Stimulated activated CD8-positive, alpha-beta memory T cell treated with anti-CD3 and anti-CD28 coated beads, Interleukin-15, amount 100 ng/mL, for 48 hours (primary cell): ENCODE measurements at places on chromosomes 7 and 10.
A peak's percentile ranks its signal among the peaks of the same experiment; 100 is the strongest.

DNA sequence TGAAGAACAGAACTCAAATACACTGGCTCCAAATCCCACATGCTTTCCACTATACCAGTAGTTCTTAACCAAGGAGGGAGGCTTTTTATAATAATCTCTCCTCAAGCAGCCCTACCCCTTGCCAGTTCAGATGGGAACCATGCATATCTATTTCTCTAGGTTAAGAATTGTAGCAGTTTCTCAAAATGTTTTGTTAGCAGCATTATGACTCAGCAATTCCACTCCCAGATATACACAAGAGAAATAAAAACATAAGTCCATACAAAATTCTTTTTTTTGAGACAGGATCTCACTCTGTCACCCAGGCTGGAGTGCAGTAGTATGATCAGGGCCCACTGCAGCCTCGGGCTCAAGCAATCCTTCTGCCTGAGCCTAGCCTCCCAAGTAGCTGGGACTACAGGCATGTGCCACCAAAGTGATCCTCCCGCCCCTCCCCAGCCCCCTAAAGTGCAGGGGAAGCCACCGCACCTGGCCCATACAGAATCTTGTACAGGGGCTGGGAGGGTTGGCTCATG lies 18.1 kb downstream of the YWHAG start:
- no peak for DNase-seq

GRCh38 chr7:91759205-91759863 lies 121.2 kb downstream of the MTERF1 start:
- no peak for DNase-seq

DNA sequence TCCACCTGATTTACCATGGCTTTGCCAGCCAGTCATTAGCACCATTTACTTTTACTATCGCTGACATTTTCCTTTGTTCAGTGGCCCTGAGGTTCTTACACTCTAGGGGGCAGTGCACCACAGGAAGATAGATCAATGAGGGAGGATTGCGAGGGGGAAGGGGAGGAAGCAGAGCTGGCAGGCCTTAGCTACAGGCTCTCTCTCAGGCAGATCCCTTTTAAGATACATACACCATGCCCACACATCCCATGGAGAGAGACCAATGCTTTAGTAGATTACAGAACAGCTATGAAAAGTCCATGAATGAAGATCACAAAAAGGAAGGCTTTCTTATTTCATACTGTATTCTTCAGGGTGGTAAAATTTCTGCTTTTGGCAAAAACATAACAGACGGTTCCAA lies 47.4 kb downstream of the DENND11 start:
- peak; percentile 16 for DNase-seq

DNA sequence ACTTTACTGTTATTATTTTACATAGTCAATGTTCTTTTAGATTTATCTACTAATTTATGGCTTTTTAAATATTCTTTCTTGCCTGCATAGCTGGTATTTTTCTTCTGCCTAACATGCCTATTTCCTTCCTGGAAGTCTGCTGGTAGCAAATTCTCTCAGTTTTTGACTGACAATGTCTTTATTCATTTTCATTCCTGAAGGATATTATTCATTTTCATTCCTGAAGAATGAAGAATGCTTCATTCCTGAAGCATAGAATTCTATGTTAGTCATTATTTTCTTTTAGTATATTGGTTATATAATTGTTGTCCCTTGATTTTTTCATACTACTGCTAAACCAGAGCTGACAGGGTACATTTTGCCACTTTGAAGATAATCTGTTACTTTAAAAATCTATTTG lies 41.8 kb downstream of the TMEM168 start:
- no peak for DNase-seq

- no peak for DNase-seq
Measured at GRCh38 chr10:119343011-119343601, 135.7 kb downstream of the GRK5 start.

DNA sequence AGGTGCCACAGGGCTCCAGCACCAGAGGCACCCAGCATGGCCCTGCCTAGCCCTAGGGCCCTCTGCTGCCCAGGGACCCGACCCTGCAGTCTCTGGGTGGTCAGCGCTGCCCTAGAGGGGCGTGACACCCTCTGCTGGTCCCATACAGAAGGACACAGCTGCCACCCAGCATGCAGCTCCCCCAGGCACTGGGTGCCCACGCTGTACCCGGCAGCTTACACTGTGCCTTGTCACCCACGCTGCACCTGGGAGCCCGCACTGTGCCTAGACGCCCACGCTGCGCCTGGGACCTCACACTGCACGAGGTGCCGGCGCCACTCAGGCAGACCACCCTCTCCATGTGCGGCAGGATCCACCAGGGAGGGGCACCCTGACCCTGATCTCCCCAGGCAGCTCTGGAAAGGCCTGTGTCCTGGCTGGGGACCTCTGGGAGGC lies 55.2 kb downstream of the PWWP2B start:
- DNase-seq, result no peak

DNA sequence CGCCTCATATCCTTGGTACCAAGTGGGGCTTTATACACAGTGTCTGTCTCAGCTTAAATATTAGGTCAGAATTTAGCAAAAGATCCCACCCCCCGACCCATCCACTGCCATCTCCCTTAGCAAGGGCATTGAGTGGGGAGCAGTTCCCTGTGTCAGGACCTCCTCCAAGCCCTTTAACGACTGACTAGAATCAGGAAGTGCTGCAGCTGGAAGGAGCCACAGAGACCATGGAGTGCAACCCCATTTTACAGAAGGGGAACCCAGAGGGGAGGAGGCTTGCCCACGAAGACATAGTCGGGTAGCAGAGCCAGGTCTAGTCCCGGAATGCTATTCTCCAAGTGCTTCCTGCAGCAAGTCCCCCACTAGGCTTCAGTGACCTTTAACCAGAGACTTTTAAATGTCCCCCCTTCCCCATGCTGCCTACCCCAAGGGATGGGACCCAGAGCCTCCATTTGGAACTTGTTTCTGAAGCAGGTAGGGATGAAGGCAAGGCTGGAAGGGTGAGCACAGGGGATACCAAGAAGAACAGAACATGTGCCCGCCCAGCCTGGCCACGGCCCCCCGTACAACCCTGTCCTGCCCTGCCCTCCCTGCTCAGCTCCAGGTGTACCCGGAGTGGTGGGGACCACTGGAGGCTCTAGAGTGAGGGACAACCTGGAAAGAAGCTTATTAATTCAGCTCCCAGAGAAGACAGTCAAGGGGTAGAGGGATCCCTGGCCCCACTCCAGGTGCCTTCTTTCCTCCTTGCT lies 41.3 kb downstream of the C10orf105 start:
- no peak for DNase-seq

GRCh38 chr7:135238112-135238744 lies 4.6 kb downstream of the STRA8 start:
- DNase-seq, result no peak

DNA sequence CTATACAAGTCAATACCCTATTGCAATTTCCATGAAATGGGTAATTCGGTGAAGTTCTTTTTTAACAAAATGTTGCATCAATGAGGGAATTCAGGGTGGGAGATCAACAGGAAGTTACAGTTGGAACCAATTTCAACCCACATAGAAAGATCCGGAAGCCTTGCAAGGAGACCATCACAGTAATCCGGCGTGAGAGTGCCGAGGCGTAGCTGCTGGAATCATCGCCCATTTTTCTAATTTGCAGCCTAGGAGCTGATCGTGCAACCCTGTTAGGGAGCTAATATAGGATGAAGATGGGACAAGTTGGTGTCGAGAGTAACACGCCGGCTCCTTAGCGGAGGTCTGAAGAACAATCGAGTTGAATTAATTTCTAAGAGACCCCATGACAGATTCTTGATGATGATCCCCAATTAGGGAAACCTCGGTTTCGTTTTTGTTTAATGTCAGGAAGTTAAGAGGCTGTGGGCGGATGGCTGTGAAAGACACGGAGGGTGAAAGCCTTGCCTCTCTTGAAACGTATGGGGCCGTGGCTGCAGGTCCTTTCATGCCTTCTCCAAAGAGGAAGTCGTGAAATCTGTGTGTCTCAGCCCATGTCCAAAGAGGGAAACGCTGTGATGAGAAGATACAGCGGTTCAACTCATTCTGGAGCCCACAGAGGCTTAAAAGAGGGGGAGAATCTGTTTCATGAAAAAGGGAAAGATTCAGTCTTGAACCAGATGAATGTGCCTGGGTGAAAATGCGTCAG lies 51.2 kb upstream of the CARD11 start:
- no peak for DNase-seq

DNA sequence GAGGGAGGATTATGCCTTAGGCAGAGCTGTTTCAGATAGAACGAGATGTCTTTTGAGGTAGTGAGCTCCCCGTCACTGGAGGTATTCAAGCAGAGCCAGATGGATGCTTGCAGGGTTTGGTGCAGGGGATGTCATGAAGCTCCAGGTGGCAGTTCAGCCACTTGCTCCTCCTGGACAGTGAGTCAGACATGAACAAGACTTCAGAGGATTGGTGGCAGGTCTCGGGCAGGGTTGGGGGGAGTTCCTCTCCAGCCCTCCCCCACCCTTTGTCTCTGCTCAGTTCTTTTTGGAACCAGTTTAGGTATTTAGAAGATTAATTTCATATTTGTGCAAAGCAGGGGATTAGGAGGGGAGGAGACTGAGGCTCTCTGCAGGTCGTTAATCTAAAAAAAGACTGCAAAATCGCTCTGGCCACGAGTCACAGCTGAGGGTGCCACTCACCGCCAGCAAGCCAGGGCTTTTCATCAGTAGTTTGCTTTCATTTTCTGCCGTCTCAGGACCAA lies 21.5 kb upstream of the MYL10 start:
- DNase-seq, result no peak

GRCh38 chr7:100506356-100506923 lies 22.7 kb downstream of the NYAP1 start:
- no peak for DNase-seq

- no peak for DNase-seq
Measured at GRCh38 chr7:138352570-138353461, 107.2 kb upstream of the TRIM24 start.

- no peak for DNase-seq
Measured at GRCh38 chr7:106273009-106273668, 11.6 kb downstream of the NAMPT start.

GRCh38 chr7:140440593-140440992 lies 36.7 kb downstream of the RAB19 start:
- no peak for DNase-seq

- no peak for DNase-seq
Measured at GRCh38 chr10:78992333-78992732, 76.4 kb upstream of the ZMIZ1 start.

GRCh38 chr7:29859104-29859503 lies 52.8 kb downstream of the WIPF3 start:
- DNase-seq, result no peak
